ENCODE measurements at places on chromosomes 3 and 15. TPM values are rescaled to one million over a fixed set of nuclear protein-coding genes. Genes with fewer than 3 reads are reported as not detected.

The CLDN1 gene
- 0.46 TPM for total RNA-seq

The WDR93 gene
- total RNA-seq = not detected

The PLCH1 gene
- 0.05 TPM for total RNA-seq

The DOCK3 gene
- total RNA-seq = 0.60 TPM

The IL5RA gene
- not detected for total RNA-seq

The SLC12A1 gene
- total RNA-seq = not detected

The HDDC3 gene
- 5.9 TPM for total RNA-seq

DNA sequence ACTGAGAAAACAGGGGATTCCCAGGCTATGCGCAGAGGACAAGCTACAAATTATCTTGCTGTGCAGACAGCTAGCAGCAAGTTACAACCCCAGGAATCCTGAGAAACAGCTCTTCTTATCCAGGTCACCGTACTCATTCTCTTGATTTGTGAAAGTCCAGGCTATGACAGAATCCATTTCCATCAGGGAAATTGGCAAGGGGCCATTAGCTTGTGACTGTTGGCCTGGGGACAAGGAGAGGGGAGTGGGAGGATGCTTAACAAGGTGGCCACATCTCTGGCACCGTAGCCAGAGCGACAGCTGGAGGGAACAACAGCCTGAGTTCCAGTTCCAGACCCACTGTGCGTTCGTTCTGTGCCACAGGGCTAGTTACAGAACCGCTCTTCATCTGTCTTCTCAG lies 44.9 kb upstream of the PLXNA1 start:
- peak; percentile 16 for DNase-seq

GRCh38 chr15:87940768-87941167 lies 315.8 kb downstream of the NTRK3 start:
- DNase-seq = no peak

- no peak for DNase-seq
Observed at GRCh38 chr15:68512598-68512997, 66.2 kb upstream of the CORO2B start.

DNA sequence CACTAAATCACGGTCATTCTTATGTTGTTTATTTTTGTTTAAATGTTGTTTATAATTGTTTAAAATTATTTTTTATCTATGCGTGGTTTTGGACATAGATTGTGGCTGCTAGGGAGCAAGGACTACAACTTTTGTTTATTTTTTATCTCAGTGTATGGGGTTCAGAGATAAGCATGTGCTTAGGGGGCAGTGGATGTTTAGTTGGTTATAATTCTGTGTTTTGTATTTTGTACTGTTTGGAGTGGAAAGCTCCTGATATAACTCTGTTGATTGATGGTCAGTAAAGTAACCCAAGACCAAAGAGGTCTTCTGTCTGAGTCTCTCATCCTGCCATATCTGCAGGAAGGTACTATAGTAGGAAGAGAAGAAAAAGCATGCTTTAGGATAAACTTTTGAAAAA lies 36.5 kb upstream of the NPHP3 start:
- DNase-seq = no peak

DNA sequence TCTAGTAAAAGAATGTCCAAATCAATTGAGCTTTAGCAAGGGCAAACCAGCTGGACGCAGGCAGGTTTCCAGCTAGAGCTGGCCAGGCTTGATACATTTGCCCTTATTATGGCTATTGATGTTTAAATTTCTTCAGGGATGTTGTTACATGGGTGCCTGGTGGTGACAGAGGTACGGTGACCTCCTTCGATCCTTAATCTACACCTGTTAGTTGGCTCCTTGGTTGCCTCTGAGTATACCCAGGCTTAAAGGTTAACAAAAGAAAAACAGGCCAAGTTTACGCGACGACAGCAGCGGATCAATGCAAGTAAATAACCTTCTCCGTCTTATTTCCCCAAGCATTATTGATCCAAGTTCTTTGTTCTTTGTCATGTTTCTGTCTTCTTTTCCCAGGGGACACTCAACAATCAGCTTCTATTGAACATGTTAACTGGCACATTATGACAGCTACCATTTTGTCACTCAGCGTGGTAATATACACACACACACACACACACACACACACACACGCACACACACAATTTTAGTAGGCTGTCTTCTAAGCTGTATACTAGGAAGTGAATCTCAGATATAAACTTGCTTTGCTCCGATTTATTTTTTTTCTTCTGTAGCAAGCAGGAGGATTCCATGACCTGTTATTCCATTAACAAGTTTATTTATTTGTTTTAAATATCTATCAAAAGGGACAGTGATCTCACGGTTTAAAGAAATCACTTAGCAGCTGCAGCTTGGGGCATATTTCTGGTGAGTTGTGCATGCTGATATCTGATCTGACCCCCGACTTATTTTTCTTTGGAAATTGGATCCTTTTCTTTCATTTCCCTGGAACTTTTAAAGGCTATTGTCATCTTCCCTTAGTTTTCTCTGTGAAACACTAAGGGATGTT lies 844.7 kb downstream of the MCTP2 start:
- no peak for DNase-seq

DNA sequence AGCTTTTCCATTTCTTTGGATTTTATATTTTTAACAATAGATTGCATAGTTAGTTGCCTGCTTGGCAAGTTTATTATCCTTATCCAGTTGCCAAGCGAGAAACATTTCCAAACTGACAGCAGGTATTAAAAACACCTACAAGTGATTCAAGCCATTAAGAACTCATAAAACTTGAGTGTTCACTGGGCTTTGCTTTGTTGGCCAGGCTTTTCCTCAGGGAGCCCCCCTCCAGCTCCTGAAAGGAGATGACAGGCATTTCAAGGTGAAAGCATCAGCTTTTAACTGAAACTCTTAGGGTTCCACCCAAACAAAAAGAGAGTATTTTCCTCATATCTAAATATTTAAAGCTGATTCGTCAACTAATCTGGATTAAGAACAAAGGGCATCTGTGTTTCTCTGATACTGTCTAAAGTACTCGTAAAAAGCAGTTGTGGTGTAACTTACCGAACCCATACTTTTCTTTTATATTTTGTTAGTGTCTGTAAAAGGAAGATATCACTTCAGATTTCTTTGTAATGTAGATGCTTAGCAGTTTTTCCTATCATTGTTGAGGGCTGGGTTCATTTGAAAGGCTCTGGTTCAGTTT lies 363.4 kb downstream of the OTOL1 start:
- no peak for DNase-seq

GRCh38 chr3:119659606-119660291 lies 640 bp downstream of the POPDC2 start:
- DNase-seq = no peak

DNA sequence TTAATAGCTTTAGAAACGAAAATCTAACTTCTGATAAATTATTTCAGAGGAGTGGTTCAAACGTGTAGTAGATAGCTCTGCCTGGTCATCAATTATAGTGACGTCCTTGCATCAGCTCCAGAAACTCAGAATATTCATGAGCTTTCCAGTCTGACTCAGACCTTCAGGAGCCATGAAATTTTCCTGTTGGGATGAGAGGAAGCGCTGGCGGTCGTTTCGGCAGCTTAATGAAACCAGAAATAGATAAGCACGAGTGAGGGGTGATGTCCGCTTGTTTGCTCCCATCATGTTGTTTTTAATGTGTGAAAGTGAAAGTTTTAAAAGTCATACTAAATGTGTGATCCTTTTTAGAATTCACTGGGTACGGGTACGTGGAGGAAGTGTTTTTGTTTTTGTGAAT lies 141.1 kb downstream of the PGPEP1L start:
- DNase-seq = no peak

DNA sequence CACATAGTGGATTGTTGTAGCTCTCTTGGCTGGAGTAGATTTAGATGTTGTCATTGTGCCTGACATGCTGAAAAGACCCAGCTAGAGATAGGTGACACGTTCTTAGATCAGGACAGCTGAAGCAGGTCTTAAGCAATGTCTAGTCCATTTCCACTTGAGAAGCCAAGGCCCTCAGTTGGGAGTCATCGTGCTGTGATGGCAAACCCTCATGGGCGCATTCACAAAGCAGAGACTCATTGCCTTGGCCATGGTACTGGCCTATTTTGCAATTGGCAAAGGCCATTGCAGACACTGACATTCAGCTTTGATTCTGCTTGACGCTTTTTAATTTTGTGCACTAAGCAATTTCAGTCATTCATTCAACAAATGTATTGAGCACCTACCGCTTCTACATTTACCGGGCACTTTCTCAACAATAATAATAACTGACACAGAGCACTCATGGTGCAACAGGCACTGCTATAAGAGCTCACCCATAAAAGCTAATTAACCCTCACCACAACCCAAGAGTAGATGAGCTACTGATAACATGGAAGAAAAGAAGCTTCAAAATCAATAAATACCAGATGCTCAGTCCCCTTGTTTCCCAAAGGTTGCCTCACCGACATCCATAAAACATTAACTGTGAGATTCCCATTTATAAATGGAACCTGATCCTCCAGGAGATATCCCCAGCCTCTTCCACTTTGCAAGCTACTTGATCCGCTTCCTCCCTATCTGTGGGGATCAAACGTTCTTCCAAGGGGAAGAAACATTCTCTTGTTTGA lies 200.1 kb downstream of the TLE3 start:
- no peak for DNase-seq

- peak; percentile 67 for DNase-seq
Observed at GRCh38 chr3:13863965-13864595, 15.8 kb downstream of the WNT7A start.

- no peak for DNase-seq
Observed at GRCh38 chr3:49013738-49014660, 4.4 kb downstream of the DALRD3 start.

- DNase-seq = no peak
Observed at GRCh38 chr15:64681424-64682024, 93.9 kb downstream of the RBPMS2 start.

GRCh38 chr3:13077431-13078162 lies 4.4 kb upstream of the IQSEC1 start:
- DNase-seq = no peak

DNA sequence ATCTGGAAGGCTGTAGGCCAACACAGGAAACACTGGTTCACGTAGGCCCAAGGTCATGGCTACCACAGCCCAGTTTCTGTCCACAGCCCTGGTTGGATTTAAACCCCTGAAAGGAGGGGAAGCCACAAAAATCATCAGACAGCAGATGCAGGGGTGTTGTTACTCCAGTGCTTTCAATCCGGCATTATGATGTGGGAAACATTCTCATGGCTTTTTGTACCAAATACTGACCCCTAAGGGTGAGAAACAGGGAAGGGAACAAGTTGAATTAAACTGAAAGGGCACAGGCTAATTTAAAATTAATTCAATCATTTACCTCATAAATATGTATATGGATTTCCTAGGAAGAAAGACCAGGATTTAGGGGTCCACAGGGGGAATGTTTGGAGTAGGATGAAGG lies 375.6 kb downstream of the CTNNB1 start:
- no peak for DNase-seq

GRCh38 chr15:39552556-39552955 lies 28.3 kb upstream of the THBS1 start:
- DNase-seq = no peak

DNA sequence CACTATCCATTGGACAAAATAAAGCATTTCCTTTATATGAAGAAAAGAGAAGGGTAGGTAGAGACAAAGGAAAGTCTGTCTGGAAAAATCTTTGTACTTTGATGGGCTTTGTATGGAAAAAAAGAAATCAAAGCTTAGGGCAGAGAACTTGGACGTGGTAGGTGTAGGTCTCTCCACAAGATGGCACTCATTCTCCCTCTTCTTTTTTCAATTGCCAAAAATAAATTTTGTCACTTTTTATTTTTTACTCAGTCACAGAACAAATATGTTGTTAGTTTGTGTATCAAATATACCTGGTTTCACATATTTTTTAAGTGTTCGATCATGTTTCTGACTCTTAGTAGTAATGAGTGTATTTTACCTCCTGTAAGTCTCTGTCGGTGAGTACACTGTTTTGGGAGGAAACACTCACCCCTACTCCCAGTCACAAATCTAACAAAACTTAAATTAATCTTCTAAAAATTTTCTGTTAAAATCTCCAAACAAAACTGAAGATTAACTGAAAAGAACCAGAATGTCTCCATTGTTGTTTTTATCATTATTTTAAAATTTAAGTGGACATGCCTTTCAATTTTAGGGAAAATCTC lies 415.8 kb upstream of the GOLIM4 start:
- no peak for DNase-seq

DNA sequence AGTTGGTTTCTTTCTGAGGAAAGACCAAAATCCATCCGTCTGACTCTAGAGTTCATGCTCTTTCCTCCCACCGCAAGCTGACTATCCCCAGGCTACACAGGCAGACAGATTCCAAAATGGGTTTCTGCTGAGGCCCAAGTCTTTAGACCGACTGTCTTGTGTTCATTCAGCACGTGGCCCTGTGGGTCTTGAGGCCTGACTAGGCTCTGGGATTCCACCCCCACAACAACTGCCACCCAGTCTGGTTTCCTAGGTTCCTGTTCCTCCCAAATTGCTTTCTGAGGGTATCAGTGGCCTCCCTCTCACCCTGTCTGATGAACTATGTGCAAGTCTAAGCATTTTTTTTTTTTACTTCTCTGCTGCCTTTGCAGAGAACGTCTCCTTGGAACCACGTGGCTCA lies 67.7 kb downstream of the CYP19A1 start:
- DNase-seq = no peak

DNA sequence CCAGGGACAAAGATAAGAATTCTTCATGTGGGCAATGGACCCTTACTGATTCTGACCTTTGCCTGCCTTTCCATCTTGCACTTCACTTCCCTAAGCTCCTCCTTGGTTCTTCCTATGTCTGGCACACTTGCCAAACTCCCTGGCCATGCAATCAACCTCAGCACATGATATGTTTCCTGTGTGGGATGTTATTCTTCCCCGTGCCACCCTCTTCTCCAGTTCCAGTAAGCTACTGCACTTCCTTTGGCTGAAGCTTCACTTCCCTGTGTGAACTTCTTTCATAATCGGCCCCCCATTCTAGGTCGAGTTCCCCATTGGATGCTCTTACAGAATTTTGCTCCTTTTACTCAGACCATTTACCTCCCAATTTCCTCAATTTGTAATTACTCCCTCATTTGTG lies 10.7 kb upstream of the TASOR start:
- no peak for DNase-seq

GRCh38 chr3:180058238-180058637 lies 21.5 kb upstream of the PEX5L start:
- DNase-seq = no peak

Measured in posterior vena cava (tissue), 2 donors.